ENCODE measurements at places on chromosomes 12 and 14.

DNA sequence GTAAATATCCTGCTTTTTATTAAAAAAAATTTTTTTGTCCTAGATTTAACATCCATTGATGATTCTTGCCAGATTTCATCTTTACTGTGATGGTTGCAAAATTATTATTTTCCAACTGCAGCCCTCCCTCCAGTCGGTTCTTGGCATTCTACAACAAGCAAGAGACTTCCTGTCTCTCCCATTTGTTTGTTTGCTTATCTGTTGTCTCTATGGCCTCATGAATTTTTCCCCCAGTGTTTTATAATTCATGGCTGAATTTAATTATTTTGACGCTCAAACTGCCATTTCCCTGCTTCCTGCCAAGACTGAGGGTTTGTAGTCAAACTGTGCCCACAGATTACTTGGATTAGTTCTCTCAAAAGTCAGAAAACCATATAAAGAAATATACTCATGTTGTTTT lies 25.9 kb downstream of the CGRRF1 start:
- DNase-seq, result no peak

GRCh38 chr14:72515779-72516770 lies 377.8 kb downstream of the DPF3 start:
- no peak for DNase-seq

GRCh38 chr14:67515386-67516079 lies 17.6 kb upstream of the PLEKHH1 start:
- DNase-seq, result peak; percentile 53

- DNase-seq, result no peak
Observed at GRCh38 chr12:115918763-115919162, 358.7 kb downstream of the MED13L start.

DNA sequence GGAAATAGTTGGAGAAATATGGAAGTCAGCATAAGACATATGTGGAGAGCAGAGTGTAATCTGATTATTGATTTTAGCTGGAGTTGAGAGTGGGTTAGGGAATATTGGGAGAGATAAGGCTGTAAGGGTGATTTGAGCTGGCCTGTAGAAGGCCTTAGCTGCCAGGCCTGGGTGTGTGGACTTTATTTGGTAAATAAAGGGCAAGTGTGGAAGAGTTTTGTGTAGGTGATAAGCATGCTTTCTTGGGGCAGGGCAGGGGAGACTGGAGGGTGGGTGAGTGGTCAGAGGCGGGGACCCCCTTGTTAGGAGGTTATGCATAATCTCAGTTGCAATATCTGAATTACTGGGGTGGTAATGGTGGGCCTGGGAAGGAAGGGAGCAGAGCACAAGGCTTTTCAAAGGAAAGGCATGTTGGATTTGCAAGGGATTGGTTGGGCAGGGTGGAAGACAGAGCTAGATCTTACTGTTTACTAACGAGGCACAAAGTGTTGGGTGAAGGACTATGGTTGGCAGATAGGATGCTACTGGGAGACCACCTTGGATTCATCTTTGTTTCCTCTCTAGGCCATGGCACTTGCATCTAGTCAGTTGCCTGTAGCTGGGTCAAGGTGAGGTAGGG lies 5.5 kb downstream of the KHNYN start:
- DNase-seq, result no peak

GRCh38 chr12:6533653-6533922 lies 729 bp upstream of the GAPDH start:
- DNase-seq, result no peak

- no peak for DNase-seq
Observed at GRCh38 chr12:48602192-48602989, 32.5 kb upstream of the LALBA start.

- no peak for DNase-seq
Observed at GRCh38 chr12:10454531-10454930, 1.4 kb upstream of the KLRC1 start.

All from activated CD8-positive, alpha-beta T cell treated with anti-CD3 and anti-CD28 coated beads for 36 hours (primary cell).